ENCODE measurements at places on chromosomes 5 and 9.

GRCh38 chr5:66407765-66408164, 188.4 kb upstream of the MAST4 start:
- no peaks in the 10 kb centered on the region for H3K27me3 ChIP-seq
- H3K27ac ChIP-seq: no peak overlapping the region
- no peaks in the 10 kb centered on the region for H3K36me3 ChIP-seq
- H3K4me3 ChIP-seq: no peak overlapping the region
- no peak for DNase-seq

GRCh38 chr9:86046930-86047341, 52.4 kb downstream of the GOLM1 start:
- DNase-seq: no peak
- H3K27me3 ChIP-seq: peaks cover 12% of the 10 kb centered on the region
- no peak overlapping the region for H3K27ac ChIP-seq
- no peak overlapping the region for H3K4me3 ChIP-seq
- H3K36me3 ChIP-seq: no peaks in the 10 kb centered on the region

DNA sequence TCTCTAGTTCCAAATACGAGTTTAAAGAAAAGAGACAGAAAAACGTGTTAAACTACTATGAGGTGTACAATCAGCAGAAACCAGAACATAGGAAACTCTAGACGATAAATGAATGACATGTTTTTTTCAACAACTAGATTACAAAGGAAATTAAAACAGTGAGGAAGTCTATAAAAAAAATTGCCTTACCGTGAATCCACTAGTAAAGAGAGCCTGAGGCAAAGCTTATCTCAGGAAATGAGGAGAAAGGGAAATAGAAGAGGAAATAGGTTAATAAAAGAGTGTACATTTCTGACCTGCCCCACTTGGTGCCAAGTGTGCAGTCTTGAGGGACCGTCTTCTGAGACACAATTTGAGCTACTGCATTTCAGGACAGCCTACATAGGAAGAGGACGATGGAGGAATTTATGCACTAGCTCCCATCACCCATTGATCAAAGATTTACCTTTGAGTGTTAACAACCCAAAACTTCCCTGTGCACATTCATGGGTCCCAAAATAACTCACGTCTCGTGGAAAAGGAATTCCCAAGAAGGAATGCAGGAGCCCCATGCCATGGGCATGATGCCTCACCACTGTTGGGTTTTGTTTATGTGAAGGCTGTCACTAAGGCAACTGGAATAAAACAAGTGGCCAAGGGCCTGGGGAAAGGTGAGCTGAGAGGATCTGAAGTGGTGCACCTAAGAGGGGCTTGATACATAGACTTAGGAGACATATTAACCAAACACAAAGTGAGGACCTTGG, 53.6 kb upstream of the SLC1A3 start:
- no peak overlapping the region for H3K27ac ChIP-seq

GRCh38 chr9:119197893-119198607, 171.2 kb downstream of the BRINP1 start:
- H3K4me3 ChIP-seq: no peak overlapping the region
- H3K27me3 ChIP-seq: no peaks in the 10 kb centered on the region
- no peak overlapping the region for H3K27ac ChIP-seq

- no peaks in the 10 kb centered on the region for H3K27me3 ChIP-seq
- H3K4me3 ChIP-seq: no peak overlapping the region
- H3K4me1 ChIP-seq: no peaks in the 10 kb centered on the region
Observed at GRCh38 chr5:123783421-123783820, 271.4 kb downstream of the CSNK1G3 start.
